Psoas muscle (tissue), 8 donors: ENCODE measurements at places on chromosomes 2 and 18.

DNA sequence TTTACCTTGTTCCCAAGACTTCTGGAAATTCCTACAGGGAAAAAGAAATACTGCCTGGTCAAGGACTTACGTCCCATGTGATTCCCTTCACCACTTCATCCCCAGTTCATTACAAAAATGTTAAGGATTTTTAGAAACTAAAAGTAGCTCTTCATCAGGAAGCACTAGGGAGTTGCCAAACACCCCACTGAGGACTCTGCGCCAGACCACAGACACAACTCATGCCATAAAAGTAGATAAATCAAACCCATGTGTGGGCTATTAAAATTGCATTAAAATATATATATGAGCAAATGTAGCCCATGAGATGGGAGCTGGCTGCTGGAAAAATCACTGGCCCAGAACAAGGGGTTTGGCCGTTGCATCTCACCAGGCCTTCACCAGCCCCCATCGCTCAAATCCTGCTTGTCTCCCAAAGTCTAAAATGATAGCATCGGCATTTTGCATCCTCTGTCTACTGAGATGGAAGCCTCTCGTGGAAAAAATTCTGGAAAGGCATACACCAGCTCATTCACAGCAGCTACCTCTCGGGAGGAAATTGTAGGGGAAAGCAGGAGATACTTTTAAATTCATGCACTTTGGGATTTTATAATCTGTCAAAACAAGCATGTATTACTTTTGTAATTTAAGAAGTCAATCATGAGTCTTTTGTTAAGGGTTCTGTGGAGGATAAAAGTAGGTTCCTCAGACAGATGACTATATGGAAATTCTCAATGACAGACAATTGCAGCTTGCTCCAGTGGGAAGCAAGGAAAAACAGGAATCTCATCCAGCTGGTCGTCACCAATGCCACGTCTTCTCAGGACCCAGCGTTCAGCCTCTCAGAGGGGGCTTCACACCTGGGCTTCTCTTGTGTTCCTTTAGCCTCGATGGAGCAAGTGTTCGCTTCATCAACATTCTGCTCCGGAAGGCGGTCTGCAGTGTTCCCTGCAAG lies 113.9 kb downstream of the MREG start:
- no peak for DNase-seq

DNA sequence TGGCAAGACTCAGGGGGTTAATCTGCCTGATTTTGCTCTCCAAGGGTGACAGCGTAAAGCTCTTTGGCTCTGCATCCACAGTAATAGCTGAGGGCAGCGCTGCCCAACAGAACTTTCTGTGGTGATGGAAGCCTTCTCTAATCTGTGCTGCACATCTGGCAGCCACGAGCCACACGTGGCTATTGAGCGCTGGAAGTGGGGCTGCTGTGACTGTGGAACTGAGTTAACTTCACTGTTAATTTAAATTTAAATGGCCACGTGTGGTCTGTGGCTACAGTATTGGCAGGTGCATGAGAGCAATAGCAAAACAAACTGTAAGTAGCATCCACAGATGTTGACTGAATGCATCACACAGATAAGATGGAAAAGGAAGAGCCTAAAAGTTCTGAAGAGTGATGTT lies 47.3 kb upstream of the TMEM200C start:
- DNase-seq = no peak

DNA sequence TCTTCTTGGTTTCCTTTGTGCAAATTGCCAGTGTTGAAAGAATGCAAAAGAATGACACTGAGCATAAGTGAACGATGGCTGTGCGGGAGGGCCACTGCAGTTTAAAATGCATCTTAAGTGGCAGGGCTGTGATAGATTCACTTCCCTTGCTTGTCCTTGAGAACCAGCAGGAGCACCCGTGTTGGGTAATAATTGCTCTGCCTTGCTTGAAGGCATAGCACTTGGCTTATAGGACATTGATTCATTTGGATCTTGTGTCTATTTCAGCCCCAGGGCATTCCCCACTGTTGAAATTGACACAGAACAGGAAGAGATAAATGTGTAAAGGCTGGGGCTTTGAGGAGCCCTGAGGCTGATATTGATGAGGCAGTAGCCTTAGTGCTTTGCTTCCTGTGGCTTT lies 1003.7 kb upstream of the GYPC start:
- no peak for DNase-seq

DNA sequence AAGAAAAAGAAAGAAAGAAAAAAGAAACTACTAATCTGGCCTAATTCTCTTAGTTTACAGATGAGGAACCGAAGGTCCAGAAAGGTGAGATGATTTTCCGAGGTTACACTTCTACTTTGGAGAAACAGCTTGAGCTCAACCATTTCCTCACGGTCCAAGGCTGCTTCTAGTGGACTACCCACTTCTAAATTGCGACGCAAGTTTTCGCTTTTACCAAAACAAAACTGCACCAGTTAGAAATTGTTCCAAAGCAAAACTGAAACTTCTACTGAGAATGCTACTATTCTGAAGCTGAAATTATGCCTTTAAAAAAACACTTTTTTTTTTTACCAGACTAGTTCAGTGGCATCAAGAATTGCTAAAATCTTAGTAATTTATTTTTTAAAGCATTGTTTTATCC lies 101.6 kb downstream of the INO80D start:
- no peak for DNase-seq

DNA sequence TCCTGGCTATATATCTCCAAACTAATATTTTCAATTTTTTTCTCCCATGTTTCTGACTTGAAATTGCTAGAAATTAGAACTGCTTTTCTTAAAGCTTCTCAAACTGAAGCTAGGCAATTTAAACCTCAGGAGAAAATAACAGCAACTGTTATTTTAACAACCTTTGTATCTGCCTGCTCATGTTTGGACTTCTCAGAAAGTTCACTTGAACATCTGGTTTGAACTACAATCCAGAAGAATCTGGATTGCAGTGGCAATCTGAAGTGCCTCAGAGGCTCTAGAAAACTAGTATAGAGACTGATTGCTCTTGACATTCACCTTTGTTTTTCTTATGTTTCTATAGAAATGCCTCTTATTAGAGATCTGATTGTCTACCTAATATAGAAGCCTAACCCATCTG lies 64.1 kb downstream of the STAT4 start:
- no peak for DNase-seq

- DNase-seq = no peak
Observed at GRCh38 chr2:178403671-178404306, 47.2 kb downstream of the PRKRA start.

DNA sequence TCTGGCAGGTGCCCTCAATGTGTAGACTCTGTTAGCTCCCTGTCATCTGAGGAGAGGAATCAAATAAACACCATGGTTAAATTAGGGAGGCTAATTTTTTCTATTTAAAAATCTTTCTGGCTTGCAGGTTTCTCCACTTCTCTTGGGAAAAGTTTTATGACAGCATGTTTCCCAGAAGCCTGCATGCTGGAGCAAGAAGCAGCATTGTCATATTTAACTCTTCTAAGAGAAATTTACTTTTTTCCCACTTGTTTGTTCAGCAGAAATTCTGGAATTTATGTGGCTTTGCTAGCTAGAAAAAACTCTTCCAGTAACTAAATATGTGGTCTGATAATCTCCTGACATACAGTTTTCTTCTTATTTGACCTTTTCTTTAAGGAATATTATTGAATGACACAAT lies 230.5 kb downstream of the PARD3B start:
- DNase-seq = no peak

DNA sequence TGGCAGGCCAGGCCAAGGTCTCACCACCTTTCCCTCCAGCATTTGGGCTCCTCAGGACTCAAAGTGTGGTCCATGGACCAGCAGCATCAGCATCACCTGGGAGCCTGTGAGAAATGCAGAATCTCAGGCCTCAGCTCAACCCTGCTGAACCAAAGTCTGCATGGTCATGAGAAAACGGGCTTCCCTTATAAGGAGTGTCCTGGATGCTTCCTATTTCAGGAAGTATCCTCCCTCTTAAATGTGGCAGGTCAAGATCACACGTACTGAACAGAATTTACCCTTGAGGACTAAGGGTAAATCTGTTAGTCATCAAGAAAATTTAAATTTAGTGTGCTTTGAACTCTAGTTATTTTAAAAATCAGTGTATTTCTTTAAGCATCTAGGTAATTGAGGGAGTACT lies 11.8 kb downstream of the CD8A start:
- DNase-seq = no peak
